ENCODE measurements at places on chromosomes 1 and 21.

DNA sequence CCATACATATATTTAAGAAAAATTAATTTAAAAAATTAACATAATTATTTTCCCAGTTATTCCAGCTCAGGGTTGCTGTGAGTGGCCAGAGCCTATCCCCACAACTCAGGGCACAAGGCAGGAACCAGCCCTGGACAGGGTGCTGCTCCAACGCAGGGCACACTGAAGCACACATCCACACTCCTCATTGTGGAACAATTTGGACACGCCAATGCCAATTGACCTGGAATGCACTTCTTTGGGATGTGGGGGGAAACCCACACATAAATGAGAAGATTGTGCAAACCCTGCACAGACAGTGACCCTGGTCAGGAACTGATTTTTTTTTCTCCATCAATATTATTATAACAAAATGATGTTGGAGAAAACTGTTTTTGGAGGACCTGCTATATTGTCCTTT is 23.4 kb downstream of the SAMSN1 start:
- DNase-seq, result no peak

- no peak for DNase-seq
These were observed 14.7 kb downstream of the WLS start for GRCh38 chr1:68217618-68218017.

DNA sequence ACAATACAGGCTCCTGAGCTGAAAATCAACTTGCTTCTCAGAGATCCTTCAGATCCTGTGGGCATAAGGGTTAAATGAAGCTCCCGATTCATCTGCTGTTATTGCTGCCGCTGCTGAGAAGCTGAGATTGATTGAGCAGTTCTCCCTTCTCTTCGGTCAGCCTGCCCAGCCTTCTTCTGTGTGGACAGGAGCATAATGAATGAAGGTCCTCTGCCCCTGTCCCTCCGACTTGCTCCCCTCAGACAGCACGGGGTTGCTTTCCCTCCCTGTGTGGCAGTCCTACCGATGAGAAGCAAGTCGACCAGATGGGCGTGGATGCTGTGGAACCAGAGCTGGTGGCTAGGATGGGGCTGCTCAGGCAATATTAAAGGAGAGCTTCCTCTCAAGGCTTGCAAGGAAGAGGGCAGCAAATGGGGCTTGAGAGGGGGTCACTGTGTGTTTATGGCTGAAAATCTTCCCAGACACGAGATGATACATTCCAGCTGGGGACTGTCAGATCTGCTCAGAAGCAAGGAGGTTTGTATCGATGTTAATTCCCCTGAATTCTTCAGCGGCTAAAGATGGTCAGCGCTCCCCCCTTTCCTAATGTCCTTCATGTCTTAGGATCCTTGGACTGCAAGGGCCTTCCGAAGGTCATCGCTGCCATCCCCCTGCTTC is 63.9 kb upstream of the GOLT1A start:
- no peak for DNase-seq

DNA sequence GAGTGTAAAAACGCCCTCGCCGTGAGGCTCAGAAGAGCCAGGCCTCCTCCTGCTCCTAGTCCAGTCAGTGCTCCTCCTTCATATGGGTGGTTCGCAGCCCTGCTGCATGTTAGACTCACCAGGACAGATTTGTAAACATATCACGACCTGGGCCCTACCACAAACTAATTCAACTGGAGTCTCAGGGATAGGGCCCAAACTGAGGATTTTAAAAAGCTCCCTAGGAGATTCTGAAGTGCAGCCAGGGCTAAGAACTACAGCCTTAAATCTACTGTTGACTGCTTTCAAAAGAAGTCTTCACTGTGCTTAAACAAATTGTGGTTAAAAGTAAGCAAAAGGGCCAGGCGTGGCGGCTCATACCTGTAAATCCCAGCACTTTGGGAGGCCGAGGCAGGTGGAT is 57.0 kb downstream of the CAMTA1 start:
- DNase-seq, result no peak

- no peak for DNase-seq
These were observed 1.7 kb downstream of the KCNJ10 start for GRCh38 chr1:160068225-160068624.

- DNase-seq, result peak; percentile 51
These were observed 475 bp upstream of the TDRD10 start for GRCh38 chr1:154501423-154502065.

DNA sequence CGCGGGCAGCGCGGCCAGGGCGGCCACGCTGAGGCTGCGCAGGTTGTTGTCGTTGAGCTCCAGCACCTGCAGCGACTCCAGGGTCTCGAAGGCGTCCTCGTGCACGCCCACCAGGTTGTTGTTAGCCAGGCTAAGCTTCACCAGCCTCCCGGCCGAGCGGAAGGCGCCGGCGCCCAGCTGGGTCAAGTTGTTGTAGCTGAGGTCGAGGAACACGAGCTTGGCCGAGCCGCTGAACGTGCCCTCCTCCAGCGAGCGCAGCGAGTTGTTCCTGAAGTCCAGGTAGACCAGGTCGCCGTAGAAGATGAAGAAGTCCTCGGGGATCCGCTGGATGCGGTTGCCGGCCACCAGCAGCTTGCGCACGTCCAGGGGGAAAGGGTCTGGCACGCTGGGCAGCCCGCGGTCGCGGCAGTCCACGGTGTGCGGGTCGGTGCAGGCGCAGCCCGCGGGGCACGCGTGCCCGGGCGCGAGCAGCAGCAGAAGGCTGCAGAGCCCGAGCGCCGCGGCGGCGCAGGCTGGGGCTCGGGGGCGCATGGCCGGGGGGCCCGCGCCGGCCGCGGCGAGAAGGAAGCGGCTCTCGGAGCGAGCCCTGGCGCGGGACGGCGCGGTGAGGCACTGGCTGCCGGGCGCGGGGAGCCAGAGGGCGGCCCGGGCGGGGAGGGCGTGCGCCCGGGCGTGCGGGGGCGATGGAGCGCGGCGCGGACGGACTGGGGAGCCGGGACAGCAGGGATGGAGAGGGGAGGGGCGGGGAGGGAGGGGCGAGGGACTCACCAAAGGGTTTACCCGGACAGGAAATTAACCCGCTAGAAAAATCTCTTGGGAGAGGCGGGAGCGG is 524 bp downstream of the LRRC38 start:
- no peak for DNase-seq

- no peak for DNase-seq
These were observed 49.8 kb upstream of the FBXO28 start for GRCh38 chr1:224064150-224064549.

- no peak for DNase-seq
These were observed 91.4 kb downstream of the SPSB1 start for GRCh38 chr1:9384128-9384527.

- no peak for DNase-seq
These were observed 15.5 kb upstream of the PABPC4 start for GRCh38 chr1:39592069-39592468.

- no peak for DNase-seq
These were observed 141.7 kb upstream of the HOOK1 start for GRCh38 chr1:59672851-59673572.

DNA sequence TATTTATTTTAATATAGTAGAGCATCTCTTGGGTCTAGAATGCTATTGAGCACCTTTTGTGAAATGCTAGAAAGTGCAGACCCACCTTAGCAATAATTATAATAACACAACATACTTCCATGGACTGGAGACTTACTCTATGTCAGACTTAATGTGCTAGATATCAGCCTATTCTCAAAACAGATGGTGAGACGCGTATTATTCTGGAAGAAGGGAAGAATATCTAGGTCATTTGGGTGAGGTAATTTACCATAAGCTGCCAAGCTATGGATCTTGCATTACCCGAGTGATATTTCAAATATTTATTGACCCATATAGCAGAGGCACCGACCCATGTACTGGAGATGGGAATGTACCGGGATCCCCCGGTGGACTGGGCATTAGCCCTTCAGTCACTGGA is 20.6 kb upstream of the IFNLR1 start:
- DNase-seq, result no peak

GRCh38 chr1:2470290-2471158 is 5.6 kb upstream of the PLCH2 start:
- no peak for DNase-seq

DNA sequence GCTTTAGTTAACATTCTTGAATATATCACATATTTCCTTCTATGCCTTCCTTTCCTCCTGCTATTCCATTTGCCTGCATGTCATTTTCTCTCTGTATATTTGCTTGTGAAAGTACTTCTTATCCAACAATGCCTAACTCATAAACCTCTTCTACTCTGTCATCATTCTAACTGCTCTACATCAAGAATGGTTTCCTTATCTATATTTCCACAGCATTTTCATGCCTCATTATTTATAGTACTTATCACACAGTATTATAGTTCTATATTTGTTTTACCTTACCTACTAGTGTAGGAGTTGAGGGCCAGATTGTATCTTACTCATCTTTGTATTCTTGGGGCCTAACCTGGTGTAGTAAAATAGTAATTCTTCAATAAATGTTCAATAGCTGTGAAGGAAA is 91.5 kb downstream of the ZMYM4 start:
- no peak for DNase-seq

DNA sequence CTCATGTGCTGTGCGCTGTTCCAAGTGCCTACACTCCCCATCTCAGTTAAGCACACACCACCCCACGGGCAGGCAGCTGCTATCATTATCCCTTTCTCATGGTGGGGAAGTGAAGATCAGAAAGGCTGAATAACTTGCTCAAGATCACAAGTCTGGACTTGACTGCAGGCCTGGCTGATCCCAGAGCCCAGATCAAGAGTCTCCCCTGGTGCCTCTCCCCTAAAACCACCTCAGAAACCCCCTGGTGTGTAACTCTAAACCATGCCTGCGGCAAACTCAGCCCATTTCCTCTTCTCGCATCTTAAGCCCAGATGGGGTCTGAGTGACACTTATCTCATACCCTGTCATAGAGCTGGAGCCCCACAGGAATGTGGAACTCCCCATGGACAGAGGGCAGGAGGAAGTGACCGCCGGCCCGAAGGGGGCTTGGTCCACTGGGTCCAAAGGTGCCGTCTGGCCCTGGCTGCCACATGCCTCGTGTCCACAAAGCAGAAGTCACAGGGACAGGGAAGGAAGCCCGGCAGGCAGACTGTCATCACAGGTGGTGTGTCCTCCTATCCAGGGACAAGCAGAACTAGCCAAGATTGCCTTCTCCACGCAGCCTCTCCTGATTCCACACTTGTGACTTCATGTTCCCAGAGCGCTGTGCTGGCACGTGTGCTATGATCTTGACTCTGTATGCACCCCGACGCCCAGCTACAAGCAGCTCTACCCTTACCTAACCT is 92.1 kb downstream of the SYF2 start:
- DNase-seq, result no peak

DNA sequence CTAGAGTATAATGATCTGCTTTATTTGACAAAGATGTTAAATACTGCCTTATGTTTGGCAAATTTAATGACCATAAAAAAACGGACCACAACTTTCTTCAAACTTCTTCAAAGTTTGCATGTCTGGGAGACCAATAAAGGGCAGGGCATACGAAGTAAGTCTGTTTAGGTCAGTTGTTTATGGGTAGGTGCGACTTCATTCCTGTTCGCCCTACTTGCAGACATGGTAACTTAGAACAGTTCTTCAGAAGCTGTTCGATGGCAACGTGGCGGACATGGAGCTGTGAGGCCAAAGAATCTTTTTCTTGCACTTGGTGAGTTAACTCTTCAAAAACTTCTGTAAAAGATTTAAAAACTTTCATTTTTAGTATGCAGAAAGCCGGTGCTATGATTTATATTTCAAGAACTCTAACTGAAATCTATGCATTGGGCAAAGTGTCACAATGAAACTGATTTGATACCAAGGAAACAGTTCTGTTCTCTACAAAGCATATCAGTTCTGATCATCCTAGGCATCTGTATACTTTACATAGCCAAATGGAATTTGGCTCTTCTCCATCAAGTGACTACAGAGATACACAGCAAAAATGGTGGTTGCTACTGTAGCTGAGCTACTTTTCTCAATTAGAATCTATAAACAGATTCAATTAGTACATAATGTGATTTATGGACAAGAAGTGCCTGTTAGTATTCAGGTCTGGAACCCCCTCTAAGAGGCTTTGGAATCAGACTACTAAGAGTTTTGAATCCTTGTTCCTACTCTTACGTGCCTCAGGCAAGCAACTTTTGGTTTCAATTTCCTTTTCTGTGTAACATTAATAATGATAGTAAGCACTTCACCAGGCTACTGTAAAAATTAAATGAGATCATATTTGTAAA is 25.7 kb downstream of the C21orf91 start:
- no peak for DNase-seq

DNA sequence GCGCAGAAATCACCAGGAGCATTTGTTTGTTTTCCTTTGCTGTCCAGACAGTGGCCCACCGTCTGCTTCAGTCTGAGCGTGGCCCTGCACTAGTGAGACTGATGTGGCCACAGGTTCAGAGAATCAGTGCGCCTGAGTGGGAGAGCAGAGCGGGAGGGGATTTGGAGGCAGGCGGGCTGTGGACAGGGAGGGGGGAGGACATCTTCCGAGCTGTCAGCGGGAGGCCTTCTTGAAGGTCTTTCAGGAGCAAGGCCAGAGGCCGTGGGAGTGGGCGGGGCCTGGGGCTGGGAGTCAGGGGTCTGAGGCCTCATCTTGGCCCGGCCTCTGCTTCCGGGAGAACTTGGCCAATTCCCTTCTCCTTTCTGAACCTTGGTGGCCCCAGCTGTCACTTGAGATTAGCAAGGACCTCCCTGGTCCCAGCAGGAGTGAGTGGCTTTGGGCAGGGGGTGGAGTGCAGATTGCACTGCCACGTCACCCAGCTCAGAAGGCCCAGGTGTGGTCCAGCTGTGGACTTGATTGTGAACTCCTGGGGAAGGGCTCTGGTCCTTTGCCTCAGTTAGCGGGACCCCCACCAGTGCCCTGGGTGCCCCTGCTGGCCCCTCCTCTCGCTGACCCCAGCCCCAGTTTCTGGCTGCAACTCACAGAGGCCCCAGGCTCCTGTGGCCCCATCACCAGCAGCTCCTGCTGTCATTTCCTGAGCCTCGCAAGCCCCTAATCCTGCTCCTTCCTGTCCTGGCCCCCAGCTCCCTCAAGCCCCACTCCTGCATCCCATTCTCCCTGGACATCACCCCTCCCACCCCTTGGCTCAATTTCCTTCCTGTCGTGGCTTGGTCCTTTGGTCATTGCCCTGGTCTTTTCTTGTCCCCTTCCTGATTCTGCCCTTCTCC is 8.4 kb downstream of the TNFRSF1B start:
- no peak for DNase-seq

DNA sequence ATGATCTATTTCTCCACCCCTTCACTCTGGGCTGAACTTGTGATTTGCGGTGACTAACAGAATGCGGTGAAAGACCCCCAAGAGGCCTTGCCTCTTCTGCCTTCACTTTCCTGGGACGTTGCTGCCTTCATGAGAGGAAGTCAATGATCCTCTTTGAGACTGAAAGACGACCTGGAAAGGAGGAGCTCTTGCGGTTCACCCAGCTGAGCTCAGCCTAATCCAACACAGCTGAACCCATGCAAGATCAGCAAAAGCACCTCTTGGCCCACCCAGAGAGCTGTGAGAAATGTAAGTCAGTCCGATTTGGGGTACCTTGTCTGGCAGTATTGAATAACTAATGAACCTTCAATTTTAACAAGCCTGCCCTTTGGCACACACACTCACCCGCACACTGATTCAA is 767.4 kb upstream of the TPTE start:
- DNase-seq, result no peak
